ENCODE measurements at places on chromosomes 6 and 20. TPM values are rescaled to one million over a fixed set of nuclear protein-coding genes. Genes with fewer than 3 reads are reported as not detected.

DNA sequence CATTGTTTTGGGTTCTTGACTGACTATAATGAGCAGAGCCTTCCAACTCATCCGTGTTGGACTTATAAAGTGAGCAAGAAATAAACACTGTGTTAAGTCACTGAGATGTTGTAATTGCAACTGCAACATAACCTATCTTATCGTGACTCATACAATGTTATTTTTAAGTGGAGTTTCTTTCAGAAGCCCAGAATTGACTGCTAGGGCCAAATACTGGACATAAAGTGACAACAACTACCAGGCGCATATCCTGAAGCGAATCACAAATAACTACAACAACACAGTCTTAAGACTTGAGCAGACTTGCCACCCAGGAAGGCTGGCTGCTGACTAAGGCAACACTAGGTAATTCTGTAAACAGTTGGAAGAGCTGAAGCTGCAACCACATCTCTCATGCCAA is 326.6 kb downstream of the COL12A1 start:
- no peak overlapping the region for H3K27ac ChIP-seq
- H3K36me3 ChIP-seq = no peaks in the 10 kb centered on the region
- no peaks in the 10 kb centered on the region for H3K27me3 ChIP-seq
- no peak overlapping the region for H3K4me3 ChIP-seq
- peaks cover 16% of the 10 kb centered on the region for H3K4me1 ChIP-seq
- peak; percentile 63 for DNase-seq

DNA sequence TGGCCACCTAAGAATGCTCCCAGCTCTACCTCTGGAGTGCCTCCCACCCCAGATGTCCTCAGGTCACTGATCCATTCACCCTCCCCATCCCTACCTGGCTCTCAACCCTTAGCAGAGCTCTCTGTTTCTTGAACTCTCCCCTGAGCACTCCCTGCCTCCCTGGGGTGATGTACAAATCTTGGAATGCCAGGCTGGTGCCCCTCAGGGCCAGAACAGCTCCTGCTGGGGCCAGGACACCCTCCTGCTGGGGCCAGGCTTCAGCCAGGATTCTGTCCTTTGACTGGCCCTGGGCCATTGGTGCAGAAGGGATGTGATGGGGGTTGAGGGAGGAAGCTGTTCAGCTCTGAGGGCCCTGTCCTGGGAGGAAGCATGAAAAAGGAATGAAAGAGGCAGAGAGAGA is 30.0 kb downstream of the MYT1 start:
- no peaks in the 10 kb centered on the region for H3K4me1 ChIP-seq
- H3K36me3 ChIP-seq = no peaks in the 10 kb centered on the region
- no peak overlapping the region for H3K4me3 ChIP-seq
- H3K27me3 ChIP-seq = peaks cover 47% of the 10 kb centered on the region
- DNase-seq = no peak

C6orf58 gene
- total RNA-seq = not detected

- no peak overlapping the region for H3K27ac ChIP-seq
- peak; percentile 32 for DNase-seq
Observed at GRCh38 chr6:10269814-10270472, 144.9 kb downstream of the TFAP2A start.

DNA sequence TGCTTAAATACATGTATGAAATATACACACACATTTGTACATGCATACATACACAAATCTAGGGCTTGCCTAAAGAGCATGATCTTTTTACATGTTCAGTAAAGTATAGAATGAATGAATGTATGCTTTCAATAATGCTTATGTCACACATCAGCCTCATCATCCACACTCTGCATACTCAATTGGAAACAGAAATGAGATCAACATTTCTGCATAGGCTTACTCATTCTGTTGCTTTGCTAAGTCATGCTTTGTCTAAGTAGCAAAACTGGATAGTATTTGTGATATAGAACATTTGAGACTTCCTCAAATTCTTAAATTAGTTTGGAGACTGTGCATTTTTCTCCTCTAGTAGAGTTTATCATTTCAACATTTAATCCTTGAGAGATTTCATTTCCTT is 343.3 kb downstream of the ADGRB3 start:
- no peaks in the 10 kb centered on the region for H3K27me3 ChIP-seq
- no peak for DNase-seq
- no peak overlapping the region for H3K27ac ChIP-seq
- no peaks in the 10 kb centered on the region for H3K36me3 ChIP-seq
- H3K4me3 ChIP-seq = no peak overlapping the region
- no peaks in the 10 kb centered on the region for H3K4me1 ChIP-seq

Data from HFFc6 (cell line).